Heart right ventricle (tissue), 16 donors: ENCODE measurements at places on chromosomes 4 and X. TPM values are rescaled to one million over a fixed set of nuclear protein-coding genes. Genes with fewer than 3 reads are reported as not detected.

DNA sequence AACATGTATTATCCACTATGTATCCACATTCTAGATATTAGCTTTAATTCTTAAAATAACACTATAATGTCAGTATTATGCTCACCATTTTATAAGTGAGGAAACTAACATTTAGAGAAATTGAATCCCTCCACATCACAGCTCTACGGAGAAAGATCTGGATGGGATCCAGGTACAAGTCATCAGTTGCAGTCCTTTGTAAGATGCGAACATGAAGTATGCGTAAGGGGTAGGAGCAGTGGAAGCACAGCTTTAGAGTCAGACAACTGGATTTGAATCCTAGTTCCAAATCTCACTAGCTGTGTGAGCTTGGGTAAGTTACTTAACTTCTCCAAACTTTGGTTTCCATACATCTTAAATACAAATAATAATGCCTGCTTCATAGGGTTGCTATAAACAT, 162.5 kb downstream of the ATP10D start:
- H3K4me3 ChIP-seq: no peak overlapping the region
- H3K4me1 ChIP-seq: no peaks in the 10 kb centered on the region
- no peak for DNase-seq
- no peaks in the 10 kb centered on the region for H3K27me3 ChIP-seq

HTN3 gene
- not detected for total RNA-seq

CLTRN gene
- 1.4 TPM for total RNA-seq

GRCh38 chr4:10960389-10960788, 275.8 kb upstream of the CLNK start:
- no peaks in the 10 kb centered on the region for H3K36me3 ChIP-seq
- H3K4me3 ChIP-seq: no peak overlapping the region
- no peaks in the 10 kb centered on the region for H3K4me1 ChIP-seq
- no peak overlapping the region for H3K27ac ChIP-seq
- no peak for DNase-seq
- no peaks in the 10 kb centered on the region for H3K27me3 ChIP-seq

DNA sequence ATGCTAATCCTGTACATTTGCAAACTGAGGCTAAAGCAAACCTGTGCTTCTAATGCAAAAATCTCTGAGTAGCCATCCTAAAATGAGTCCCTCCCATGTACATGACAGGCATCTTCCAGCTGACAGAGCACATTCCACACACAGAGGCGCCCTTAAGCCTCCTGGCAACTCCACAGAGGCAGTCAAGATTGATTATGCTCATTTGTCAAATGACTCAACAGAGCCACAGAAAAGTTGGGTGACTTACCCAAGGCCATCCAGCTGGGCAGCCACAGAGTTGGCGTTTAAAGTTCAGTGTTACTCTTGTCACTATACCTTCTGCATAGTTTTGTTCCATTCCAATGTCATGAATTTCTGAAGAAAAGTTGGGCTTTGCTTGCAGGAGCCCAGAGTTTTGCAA, 394.6 kb upstream of the FGF13 start:
- no peak for DNase-seq
- H3K4me3 ChIP-seq: no peak overlapping the region
- no peaks in the 10 kb centered on the region for H3K27me3 ChIP-seq
- no peaks in the 10 kb centered on the region for H3K36me3 ChIP-seq

GRCh38 chr4:63814171-63814964, 594.9 kb downstream of the TECRL start:
- no peak for DNase-seq
- H3K27me3 ChIP-seq: no peaks in the 10 kb centered on the region
- no peak overlapping the region for H3K27ac ChIP-seq
- H3K36me3 ChIP-seq: no peaks in the 10 kb centered on the region
- H3K4me3 ChIP-seq: no peak overlapping the region

- H3K27ac ChIP-seq: no peak overlapping the region
- H3K4me3 ChIP-seq: no peak overlapping the region
- no peaks in the 10 kb centered on the region for H3K27me3 ChIP-seq
- no peaks in the 10 kb centered on the region for H3K4me1 ChIP-seq
- H3K36me3 ChIP-seq: no peaks in the 10 kb centered on the region
- peak; percentile 50 for DNase-seq
Observed at GRCh38 chr4:141307241-141307689, 86.6 kb downstream of the ZNF330 start.

CC2D2A gene
- 5.9 TPM for total RNA-seq

DNA sequence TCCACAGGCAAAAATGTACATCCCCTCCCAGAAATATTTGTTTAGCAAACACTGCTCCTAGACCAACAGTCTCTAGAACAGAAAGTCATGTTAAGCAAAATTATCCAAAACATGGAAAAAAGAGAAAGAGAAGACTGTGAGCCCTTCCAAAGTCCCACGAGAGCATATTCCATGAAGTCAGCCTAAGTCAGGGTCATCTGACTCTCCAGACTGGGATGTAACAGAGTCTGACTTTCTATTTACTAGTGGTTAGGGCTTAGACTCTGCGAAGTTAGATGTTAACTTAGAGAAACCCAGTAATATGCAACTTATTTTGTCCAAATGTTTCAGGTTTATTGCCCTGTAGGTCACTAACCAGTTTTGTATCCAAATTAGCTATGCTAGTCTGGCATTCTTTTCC, 102.3 kb downstream of the MID1 start:
- H3K4me3 ChIP-seq: no peak overlapping the region
- H3K27ac ChIP-seq: no peak overlapping the region
- no peaks in the 10 kb centered on the region for H3K27me3 ChIP-seq
- DNase-seq: no peak
- peaks cover 36% of the 10 kb centered on the region for H3K4me1 ChIP-seq

DNA sequence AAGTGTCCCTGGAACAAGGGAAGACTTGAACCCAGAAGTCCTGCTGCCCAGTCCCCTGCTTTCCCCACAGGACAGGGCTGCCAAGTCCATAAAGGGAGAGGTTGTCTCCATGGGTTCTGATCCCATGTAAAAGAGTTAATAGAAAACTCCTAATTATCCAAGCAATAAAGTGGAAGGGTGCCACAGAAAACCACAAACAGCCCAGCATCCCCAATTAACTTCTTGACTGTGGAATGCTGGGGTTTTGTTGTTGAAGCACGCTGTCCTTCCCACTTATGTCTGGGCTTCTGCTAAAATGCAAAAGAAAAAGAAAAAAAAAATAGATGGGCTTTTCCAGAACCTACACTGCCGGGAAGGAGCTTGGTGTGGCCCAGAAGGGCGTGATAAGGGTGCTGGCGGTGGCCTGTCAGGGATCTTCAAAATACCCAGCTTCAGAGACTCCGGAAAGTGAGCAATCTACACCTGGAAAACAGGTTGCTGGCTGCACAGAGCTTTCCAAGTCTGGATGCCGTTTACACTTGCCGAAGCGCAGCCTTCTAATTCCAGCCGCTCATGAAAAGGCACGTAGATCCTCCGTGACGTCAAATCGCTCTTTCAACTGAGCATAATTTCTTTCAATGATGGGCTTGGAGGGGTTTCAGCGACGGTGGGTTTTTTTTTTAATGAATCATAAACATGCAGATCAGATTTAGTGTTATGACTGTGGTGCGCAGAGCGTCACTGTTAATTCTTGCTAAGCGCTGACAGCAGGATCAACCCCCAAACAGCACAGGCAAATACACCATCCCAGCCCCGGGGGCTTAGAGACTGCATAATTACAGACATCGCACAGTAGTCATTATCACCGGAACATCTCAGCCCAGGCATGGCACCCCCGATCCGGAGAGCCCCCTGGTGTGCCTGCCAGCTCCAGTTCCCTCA, 197.6 kb downstream of the BCOR start:
- no peak overlapping the region for H3K27ac ChIP-seq
- H3K27me3 ChIP-seq: no peaks in the 10 kb centered on the region
- no peak for DNase-seq
- peaks cover 32% of the 10 kb centered on the region for H3K4me1 ChIP-seq
- H3K36me3 ChIP-seq: no peaks in the 10 kb centered on the region
- no peak overlapping the region for H3K4me3 ChIP-seq

GRCh38 chr4:98260047-98260578, 1.1 kb upstream of the RAP1GDS1 start:
- H3K27me3 ChIP-seq: no peaks in the 10 kb centered on the region
- peak overlapping the region; percentile 97 for H3K27ac ChIP-seq
- peak; percentile 51 for DNase-seq
- H3K4me3 ChIP-seq: peak overlapping the region; percentile 78
- H3K36me3 ChIP-seq: no peaks in the 10 kb centered on the region

DNA sequence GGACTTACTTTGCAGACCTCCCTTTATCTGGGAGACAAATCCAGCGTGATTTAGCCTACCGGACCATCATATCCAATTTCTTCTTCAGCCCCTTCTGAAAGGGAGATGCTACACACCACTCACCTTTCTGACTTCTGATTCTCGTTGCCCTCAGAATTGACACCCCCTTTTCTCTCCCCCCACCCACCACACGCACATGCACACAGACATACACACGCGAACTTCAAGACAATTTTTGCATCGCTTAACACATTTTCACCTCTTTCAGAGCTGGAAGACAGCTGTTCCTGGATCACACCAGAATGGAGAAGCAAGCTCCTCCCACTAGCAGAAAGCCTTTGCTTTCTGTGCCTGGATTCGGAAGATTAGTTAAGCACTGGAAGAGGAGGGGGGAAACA, 1.0 kb upstream of the SNCA start:
- H3K36me3 ChIP-seq: no peaks in the 10 kb centered on the region
- no peak overlapping the region for H3K27ac ChIP-seq

DNA sequence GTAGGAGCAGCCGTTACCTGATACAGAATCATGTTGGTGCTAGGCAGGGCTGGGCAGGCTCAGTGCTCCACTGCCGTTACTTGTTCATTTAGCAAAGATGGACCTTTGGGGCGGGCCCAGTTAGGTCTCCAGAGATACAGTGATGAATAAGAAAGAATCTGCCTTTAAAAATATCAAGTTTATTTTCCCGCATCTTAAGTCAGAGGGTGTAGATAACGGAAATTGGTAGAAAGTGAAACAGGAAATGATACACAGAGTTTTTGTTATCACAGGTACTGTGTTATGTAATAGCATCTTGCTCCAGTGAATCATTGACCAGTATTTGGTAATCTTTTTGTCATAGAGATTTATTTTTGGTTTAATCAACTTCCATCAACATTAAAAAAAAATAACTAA, 5.5 kb downstream of the TMEM131L start:
- no peak overlapping the region for H3K27ac ChIP-seq
- peaks cover 33% of the 10 kb centered on the region for H3K36me3 ChIP-seq

FRMPD4 gene
- 2.2 TPM for total RNA-seq

DUSP21 gene
- not detected for total RNA-seq

- no peaks in the 10 kb centered on the region for H3K4me1 ChIP-seq
- no peak overlapping the region for H3K27ac ChIP-seq
- no peaks in the 10 kb centered on the region for H3K27me3 ChIP-seq
Observed at GRCh38 chr4:164396439-164396838, 357.5 kb upstream of the SMIM31 start.

IL2 gene
- not detected for total RNA-seq

DNA sequence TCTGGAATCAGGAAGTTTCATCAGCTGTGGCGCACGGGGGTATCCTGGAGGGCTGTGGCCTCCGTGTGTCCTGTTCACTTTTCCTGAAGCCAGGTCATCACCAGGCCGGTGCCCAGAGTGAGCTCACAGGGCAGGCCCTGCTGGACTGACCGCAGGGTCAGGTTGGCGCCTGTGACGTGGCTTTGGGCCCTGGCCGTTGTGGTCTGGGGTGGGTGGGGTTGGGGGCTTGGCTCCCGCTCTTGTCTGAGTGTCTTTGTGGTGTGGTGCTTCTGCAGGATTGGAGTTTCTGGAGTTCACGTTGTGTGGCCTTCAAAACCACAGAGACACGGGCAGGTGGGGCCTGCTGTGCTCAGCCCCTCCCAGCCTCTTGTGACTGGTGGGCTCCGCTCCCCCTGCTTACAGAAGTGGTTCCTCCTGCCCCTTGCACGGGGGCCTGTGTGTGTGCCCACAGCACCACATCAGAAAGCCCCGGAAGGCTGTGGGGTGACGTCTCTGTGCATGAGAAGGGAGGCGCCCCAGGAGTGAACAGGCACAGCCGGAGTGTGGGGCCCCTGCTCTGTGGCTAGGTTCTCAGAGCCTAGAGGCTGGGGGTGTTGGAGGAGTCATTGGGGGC, 9.5 kb downstream of the RGS12 start:
- no peaks in the 10 kb centered on the region for H3K27me3 ChIP-seq
- H3K4me3 ChIP-seq: no peak overlapping the region
- H3K36me3 ChIP-seq: no peaks in the 10 kb centered on the region
- DNase-seq: no peak
- peaks cover 56% of the 10 kb centered on the region for H3K4me1 ChIP-seq

ADGRG4 gene
- not detected for total RNA-seq

NLRP2B gene
- not detected for total RNA-seq

DNA sequence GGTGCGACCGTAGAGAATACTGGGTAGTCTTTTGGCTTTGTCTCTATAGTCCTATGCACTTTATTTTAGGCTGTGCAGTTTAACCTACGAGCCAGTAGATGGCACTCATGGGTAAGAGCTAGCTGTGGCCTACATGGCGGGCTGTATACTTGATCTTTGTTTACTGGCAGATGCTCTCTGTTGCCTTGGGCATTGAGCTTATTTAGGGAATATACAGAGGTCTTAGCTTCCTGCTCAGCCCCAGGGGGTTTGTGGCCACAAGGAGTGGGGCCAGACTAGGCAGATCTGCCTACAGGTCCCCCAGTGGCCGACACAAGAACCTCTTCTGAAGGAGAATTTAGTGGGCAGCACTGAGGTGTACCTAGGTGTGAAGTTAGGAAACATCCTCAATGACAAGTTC, 227.6 kb upstream of the HDX start:
- no peak overlapping the region for H3K4me3 ChIP-seq
- no peaks in the 10 kb centered on the region for H3K36me3 ChIP-seq
- H3K27me3 ChIP-seq: no peaks in the 10 kb centered on the region
- no peak for DNase-seq
- no peak overlapping the region for H3K27ac ChIP-seq

- H3K4me1 ChIP-seq: no peaks in the 10 kb centered on the region
- H3K4me3 ChIP-seq: no peak overlapping the region
- no peak for DNase-seq
Observed at GRCh38 chr4:35900286-35901243, 343.7 kb downstream of the ARAP2 start.

DNA sequence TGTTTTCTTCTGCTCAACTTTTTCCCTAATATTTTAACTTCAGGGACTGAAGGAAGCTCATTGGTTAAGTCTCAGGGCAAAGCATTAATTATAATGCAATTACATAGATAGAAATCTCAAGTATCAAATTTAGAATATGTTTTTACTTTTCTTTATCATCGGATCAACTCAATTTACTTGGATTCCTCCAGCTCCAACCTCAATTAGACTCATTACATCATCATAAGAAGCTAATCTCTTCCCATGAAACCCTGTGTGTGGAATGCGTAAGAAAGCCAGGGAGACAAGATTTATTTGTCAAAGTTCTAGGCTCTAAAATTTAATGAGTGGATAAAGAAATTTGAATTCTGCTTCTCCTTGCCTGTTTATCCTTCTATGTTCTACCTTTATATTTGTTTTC, 918.4 kb downstream of the ADGRL3 start:
- no peaks in the 10 kb centered on the region for H3K27me3 ChIP-seq
- H3K27ac ChIP-seq: no peak overlapping the region
- DNase-seq: no peak
- H3K36me3 ChIP-seq: no peaks in the 10 kb centered on the region
- H3K4me3 ChIP-seq: no peak overlapping the region

GRCh38 chr4:30716681-30717207, 3.4 kb upstream of the PCDH7 start:
- peaks cover 35% of the 10 kb centered on the region for H3K27me3 ChIP-seq
- no peaks in the 10 kb centered on the region for H3K36me3 ChIP-seq
- H3K4me1 ChIP-seq: no peaks in the 10 kb centered on the region
- H3K27ac ChIP-seq: peak overlapping the region; percentile 84

GRCh38 chrX:47607091-47607490, 12.6 kb downstream of the SYN1 start:
- H3K4me1 ChIP-seq: no peaks in the 10 kb centered on the region
- no peak overlapping the region for H3K4me3 ChIP-seq
- no peaks in the 10 kb centered on the region for H3K36me3 ChIP-seq
- no peaks in the 10 kb centered on the region for H3K27me3 ChIP-seq

- no peak overlapping the region for H3K27ac ChIP-seq
- H3K36me3 ChIP-seq: no peaks in the 10 kb centered on the region
- DNase-seq: no peak
- no peak overlapping the region for H3K4me3 ChIP-seq
Observed at GRCh38 chrX:10477525-10477924, 142.9 kb downstream of the MID1 start.
